ENCODE measurements at places on chromosomes 3 and 15.

- no peak for DNase-seq
Observed at GRCh38 chr15:87722941-87723691, 533.4 kb downstream of the NTRK3 start.

GRCh38 chr3:45182915-45183871 lies 37.0 kb upstream of the CDCP1 start:
- no peak for DNase-seq

DNA sequence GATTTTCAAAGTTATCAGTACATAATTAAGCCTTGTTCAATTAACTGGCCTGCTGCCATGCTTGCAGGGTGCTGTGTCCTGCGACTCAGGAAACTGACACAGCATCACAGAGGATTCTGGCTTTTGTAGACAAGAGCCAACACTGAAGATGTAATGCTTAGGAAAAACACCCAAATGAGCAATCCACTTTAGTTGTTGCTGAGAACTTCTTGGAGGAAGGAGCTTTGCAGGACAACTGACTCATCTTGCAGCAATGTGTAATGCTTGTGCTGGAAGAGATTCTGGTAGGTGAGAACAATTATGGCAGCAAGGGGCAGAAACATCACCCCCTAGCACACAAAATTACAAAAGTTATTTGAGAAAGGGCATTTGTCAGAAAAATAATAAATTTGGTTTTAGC lies 67.6 kb downstream of the NLGN1 start:
- DNase-seq: no peak

GRCh38 chr3:197804511-197804910 lies 13.5 kb downstream of the LRCH3 start:
- DNase-seq: no peak

Data from stimulated activated CD8-positive, alpha-beta memory T cell treated with anti-CD3 and anti-CD28 coated beads, Interleukin-2, amount 100 ng/mL, for 1 hour (primary cell).